NCI-H1092 treated with DMSO at 0.1 percent for 48 hours (cell line): ENCODE measurements at places on chromosomes 5 and 9.

DNA sequence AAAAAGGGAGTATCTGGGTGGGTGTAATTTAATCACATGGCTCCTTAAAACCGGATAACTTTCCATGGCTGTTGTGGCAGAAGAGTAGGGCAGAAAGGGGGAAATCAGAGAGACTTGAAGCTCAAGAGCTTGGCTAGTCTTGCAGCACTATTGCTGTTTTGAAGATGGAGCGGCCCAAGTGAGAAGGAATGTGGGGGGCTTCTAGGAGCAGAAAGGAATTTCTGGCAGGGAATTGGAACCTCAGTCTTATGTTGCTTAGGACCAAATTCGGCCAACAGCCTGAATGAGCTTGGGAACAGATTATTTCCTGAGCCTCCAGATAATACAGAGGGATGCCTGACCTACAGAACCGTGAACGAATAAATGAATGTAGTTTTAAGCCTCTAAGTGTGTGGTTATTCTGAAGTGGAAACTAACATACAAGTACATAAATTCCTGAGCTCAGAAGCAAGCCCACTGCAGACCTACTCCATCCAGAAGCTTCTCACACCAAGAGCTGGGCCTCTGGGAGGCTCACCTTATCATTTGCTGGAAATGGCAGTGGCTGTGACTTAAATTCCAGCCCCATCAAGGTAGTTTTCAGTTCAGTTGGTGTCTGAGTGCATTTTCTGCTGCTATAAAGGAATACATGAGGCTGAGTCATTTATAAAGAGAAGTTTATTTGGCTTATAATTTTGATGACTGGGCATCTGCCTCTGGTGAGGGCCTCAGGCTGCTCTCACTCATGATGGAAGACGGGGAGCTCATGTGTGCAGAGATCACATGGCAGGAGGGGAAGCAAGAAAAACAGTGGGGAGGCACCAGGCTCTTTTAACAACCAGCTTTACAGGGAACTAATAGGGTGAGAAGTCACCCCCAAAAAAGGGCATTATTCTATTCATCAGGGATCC lies 15.3 kb upstream of the TMEM174 start:
- no peak for DNase-seq

DNA sequence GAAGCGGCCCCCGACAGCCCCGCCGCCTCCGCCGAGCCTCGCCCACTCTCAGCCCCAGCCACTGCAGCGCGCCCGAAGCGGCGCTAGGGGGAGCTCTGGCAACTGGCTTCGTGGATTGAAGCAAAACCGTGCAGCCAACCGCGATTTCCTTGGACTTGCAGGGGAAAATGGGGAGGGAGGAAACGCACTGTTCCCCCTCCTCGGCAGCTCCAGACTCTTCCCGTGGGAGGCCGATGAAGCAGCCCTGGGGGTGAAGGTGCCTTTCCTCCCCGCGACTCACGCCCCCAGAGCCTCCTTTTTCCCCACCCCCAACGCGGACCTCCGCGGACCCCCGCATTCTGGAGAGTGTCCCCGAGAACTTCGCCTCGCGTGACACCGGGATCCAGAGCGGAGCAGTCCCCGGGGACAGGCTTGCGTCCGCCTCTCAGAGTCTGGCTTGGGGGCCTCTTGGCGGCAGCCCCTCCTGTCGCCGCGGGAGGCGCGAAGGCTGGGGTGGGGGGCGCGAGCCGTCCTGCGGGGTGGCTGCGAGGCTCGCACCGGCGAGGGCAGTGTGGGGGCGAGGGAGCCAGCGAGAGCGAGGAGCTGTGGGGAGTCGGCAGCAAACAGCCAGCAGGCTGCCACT lies 3.8 kb downstream of the IER5L start:
- DNase-seq: peak; percentile 77

DNA sequence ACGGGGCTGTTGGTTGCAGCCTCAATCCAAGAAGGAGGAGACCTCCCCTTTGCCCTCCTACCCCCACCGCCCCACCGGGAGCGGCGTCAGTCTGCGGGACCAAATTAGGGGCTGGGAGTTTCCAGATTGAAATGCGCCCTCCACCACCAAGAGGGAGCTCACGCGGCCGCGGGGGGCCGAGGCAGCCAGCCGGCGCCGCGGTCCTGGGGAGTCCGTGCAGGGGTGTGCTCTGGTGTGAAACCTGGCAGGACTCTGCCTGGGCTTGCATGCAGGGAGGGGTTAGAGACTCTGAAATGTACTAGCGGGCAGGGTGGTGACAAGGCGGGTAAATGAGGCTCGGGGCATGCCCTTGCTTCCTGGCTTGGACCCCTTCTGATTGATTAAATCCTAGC lies 989 bp upstream of the FBN2 start:
- DNase-seq: no peak

- no peak for DNase-seq
Observed at GRCh38 chr5:16773991-16774390, 157.2 kb upstream of the RETREG1 start.

DNA sequence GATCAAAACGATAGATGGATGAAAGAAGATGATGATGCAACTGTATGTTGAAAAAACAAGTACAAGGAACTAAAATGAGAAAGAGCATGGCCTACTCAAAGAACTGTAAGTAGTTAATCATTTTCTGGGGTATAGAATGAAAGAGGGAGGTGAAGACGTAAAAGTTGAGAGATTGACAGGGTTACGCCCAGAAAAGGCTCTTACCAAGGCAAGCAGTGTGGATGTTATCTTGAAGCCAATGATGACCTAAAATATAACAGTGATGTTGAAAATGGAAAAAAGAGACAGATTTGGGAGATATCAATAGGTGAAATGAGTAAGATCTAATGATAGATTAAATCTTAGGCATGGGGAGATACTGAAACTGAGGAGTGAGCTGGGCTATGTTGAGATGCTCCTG lies 80.4 kb upstream of the GNAQ start:
- no peak for DNase-seq

DNA sequence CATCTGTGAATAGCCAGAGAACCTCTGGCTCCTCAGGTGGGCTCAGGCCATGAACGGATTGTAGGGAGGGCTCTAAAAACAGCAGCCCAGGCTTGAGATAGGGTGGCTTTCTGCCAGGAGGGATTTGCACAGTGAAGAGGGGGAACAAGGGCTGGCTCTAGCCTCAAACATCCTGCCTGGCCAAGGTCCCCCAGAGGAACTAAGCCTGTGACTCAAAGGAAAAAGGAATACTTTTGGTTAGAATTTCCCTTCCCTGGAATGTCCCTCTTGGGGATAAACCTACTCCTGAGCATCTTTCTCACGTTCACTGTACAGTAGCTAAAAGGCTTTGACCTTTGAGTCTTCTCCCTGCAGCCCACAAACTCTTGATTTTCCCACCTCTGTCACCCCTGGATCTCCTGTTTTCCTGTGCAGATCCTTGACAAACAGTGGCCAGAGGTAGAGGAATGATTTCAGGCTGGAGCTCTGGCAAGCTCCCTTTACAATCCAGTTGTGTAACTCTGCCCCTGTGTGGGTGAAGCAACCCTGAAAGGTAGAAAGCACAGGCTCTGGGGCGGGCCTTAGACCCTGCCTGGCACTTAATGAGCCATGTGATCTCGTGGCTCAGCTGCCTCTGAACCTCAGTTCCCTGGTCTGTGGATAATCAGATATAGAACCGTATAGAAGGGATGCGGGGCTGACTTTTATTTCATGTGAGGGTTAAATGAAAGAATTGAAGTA lies 17.4 kb downstream of the SEC61B start:
- DNase-seq: no peak

- DNase-seq: no peak
Observed at GRCh38 chr9:127705577-127706379, 1.0 kb upstream of the CFAP157 start.

GRCh38 chr9:2559192-2560152 lies 62.1 kb upstream of the VLDLR start:
- DNase-seq: no peak

DNA sequence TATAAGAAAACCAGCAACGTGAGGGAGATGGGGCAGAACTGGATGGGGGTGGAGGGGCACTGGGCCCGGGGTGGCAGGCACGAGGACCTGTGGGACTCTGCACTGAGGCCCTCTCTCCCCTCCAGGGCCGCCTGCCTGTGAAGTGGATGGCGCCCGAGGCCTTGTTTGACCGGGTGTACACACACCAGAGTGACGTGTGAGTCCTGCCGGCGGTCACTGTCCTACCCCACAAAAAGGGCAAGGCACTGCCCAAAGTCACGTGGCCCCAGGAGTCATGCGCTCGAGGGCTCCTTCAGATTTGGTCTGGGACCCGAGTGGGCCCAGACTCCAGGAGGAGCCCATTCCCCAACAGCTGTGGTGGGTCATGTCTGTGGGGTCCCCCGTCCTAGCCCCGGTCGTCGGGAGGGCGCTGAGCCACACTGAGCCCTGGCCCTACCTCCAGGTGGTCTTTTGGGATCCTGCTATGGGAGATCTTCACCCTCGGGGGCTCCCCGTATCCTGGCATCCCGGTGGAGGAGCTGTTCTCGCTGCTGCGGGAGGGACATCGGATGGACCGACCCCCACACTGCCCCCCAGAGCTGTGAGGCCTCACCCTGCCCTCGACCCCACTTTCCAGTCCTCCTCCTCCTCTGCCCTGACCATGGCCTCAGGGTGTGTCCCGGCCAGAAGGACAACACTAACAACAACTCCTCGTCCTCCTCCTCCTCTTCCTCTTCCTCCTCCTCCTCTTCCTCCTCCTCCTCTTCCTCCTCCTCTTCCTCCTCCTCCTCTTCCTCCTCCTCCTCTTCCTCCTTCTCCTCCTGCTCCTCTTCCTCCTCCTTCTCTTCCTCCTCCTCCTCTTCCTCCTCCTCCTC lies 9.7 kb downstream of the FGFR4 start:
- no peak for DNase-seq

DNA sequence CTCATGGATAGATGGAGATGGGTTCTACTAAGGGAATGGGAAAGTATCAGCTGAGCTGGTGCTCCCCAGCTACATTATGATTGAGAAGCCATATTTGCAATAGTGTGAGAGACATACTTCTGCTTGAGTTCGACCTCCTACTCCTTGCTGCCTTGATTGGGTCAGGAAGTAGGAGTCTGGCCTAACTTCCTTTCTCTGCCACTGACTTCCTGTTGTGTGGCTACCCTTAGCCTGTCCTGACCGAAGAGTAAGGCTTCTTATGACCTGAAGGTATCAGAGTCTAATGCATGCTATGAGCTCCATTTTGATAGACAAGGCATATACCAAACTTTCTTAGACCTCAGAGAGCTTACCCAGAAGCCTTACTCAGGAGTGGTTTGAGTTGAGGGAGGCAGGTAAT lies 53.9 kb downstream of the OSTF1 start:
- DNase-seq: no peak

- DNase-seq: no peak
Observed at GRCh38 chr9:89732939-89733324, 128.1 kb downstream of the GADD45G start.

- DNase-seq: no peak
Observed at GRCh38 chr5:164868761-164869160, 1363.3 kb downstream of the MAT2B start.

DNA sequence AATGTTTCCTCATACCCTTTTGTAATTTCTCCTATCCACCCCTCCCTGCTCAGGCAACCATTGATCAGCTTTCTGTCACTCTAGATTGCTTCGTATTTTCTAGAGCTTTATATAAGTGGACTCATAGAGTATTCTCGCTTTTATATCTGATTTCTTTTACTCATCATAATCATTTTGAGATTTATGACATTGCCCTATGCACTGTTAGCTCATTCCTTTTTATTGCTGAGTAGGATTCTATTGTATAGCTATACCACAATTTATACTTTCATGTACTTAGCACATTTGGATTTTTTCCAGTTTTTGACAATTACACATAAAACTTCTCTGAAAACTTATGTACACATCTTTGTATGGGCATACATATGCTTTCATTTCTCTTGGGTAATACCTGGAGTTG lies 68.9 kb downstream of the MEGF10 start:
- DNase-seq: no peak

DNA sequence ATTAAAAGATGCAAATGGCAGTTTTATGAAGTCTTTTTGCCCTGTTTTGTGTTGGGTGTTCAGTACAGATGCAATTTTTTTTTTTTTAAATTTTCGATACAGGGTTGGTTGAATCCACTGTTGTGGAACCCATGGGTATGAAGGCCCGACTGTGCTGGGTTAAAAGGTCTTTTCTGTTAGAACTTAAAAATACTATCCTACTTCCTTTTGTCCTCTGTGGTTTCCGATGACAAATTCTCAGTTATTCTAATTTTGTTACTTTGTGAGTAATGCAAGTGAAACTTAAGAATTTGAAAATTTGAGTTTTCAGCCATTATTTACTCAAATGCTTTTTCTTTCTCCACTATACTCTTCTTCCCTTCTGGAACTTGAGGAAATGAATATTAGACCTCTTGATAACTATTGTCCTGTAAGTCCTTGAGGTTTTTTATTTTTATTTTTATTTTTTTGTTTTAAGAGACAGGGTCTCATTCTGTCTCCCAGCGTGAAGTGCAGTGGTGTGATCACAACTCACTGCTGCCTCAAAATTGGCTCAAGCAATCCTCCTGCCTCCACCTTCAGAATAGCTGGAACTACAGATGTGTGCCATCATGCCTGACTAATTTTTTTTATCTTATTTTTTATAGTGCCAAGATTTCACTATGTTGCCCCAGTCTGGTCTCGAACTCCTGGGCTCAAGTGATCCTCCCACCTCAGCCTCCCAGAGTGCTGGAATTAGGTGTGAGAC lies 67.5 kb downstream of the ZCCHC7 start:
- DNase-seq: no peak

DNA sequence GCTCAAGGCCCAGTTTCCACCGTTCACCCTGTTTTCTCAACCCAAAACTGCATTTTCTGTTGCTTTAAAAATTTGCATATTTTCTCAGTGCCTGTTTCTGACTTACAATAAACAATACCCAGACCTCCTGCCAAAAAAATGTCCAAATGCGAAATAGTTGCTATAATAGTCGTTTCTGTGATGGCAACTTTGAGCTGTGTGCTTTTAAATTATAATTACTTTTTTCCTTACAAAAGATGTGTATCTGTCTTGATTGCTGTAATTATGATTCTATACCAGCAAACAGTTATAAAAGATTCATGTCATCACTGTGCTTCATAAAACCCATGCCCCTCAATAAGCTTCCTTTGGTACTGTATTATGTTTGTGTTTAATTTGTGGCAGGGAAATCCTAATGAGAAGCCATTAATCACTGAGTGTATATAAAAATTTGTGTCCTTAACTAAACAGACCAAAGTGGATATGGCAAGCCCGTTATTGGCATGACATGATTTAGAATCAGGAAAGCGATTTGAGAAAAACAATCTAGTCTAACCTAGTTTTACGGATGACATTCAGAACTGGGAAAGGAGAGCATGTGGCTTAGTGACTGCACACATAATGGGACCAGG lies 5.4 kb upstream of the SLC1A3 start:
- no peak for DNase-seq

DNA sequence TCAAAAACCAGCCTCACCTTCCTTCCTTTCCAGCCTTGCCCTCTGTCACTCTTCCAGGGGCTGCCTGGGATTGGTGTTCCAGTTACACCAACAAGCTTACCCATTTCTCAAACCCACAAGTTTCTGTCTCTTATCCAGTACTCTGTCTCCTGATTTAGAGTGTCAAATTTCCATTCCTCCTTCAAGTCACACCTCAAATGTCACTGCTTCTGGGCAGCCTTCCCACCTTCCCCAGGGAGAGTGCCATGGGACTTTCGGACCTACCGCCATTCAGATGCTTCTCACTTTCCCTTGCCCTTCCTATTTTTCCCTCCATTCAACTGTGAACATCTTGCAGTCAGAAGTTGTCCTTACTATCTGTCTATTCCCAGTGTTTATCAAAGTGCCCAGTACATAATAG lies 2.0 kb upstream of the GRXCR2 start:
- no peak for DNase-seq

GRCh38 chr9:74783408-74783807 lies 104.3 kb downstream of the TRPM6 start:
- no peak for DNase-seq

- DNase-seq: peak; percentile 44
Observed at GRCh38 chr9:114033397-114034103, 44.5 kb downstream of the AMBP start.

- DNase-seq: no peak
Observed at GRCh38 chr9:126171641-126172040, 155.0 kb upstream of the MVB12B start.
